ENCODE measurements at places on chromosomes 6 and 20.

GRCh38 chr20:46367967-46368901 lies 38.2 kb downstream of the ELMO2 start:
- DNase-seq, result no peak

- no peak for DNase-seq
Measured at GRCh38 chr6:11552442-11552841, 14.9 kb downstream of the TMEM170B start.

DNA sequence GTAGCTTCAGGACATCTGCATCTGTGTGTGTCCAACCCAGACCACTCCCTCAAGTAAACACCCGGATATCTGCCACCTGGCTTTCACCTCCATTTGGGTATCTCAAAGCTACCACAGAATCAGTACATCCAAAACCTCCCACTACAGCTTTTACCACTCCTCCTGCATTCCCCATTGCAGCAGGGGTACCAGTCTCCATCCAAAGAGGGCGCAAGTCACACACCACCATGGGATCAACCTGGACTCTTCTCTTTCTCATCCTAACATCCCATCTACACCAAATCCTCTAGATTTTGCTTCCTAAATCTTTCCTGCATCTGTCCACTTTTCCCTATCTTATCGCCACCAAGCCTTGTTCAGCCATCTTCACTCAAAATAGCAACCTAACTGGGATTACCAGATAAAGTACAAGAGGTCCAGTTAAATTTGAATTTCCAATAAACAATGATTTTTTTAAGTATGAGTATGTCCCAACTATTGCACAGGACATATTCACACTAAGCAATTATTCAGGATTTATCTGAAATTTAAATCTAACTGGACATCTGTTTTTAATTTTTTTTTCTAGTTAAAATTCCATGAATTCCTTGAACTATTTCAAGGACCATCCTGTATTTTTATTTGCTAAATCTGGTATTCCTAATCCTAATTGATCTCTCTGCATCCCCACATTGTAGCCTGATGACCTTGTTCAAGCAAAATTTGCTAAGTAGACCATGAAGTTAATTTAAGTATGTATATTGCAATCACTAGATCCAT lies 164.3 kb upstream of the MLN start:
- DNase-seq, result peak; percentile 9

- DNase-seq, result no peak
Measured at GRCh38 chr20:62350629-62351422, 16.3 kb downstream of the LAMA5 start.

- DNase-seq, result no peak
Measured at GRCh38 chr20:20503777-20504530, 136.1 kb downstream of the INSM1 start.

- DNase-seq, result no peak
Measured at GRCh38 chr6:92069781-92070180, 1349.6 kb downstream of the EPHA7 start.

DNA sequence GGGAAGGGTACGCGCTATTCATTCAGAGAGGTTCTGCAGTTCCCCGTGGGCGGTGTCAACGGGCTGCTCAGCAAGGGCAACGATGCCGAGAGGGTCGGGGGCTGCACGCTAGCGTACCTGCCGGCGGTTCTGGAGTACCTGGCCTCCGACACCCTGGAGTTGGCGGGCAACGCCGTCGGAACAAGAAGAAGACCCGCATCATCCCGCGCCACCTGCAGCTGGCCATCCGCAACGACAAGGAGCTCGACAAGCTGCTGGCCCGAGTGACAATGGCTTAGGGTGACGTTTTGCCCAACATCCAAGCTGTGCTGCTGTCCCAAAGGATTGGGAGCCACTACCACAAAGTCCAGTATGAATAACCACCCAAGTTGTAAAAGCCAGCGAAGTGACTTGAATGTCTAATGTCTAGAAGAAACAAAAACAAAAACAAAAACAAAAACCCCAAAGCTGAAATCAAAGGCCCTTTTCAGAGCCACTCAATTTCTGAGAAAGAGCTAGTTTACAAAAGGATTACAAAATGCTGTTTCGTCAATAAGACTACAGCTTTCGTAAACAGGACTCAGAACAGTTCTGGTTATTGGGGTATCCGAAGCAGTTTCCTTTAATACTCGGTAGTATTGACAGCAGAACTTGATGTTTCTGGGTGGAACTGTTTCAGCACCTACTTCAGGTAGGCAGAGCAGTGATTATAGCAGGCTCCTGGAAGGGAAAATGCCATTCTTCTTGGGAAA lies 21.9 kb upstream of the SLC17A4 start:
- no peak for DNase-seq

- no peak for DNase-seq
Measured at GRCh38 chr20:44748005-44748370, 2.3 kb downstream of the KCNK15 start.

DNA sequence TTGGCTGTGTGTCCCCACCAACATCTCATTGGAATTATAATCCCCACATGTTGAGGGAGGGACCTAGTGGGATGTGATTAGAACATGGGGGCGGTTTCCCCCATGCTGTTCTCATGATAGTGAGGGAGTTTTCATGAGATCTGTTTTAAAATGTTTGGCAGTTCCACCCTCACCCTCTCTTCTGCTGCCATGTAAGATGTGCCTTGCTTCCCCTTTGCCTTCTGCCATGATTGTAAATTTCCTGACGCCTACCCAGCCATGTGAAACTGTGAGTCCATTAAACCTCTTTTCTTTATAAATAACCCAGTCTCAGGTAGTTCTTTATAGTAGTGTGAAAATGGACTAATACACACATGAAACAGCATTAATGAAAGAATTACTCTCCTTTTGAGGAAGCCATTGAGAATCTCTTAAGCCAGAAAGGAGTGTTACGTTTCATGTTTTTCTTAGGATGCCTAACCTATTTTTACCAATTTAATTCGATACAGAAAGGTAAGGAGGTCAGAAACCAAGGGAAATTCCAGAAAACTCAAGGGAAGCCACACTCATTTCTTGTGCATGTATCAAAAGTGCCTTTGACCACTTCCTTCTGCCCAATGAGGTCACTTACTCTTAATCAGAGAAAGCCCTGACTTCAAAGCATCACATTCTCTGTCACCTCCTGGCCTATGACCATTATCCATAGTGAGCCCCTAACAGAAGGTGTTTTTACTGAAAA lies 24.7 kb upstream of the HINT3 start:
- peak; percentile 33 for DNase-seq

- no peak for DNase-seq
Measured at GRCh38 chr6:72696055-72696454, 74.2 kb downstream of the KCNQ5 start.

DNA sequence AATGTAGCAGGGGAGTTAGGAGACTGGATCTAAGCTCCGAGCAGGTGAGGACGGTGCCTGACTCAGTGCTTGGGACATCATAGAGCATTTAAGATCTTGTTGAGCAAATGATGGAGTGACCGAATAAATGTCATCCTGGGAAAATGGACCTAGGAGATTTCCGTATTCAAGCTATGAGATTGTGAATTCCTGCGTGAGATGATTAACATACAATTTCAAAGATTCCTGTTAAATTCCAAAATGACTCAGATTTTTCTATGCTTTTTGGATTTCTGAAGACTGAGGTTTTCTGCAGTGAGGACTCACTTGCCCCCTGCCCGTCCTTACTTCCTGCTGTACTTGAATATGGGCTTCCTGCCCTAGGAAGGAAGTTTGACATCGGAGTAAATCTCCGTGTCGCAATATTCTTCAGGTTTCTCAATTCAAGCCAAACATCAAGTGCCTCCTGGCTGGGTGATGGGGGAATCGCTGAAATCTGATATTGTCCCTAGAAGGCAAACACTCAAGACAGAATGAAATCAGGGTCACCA lies 5.2 kb downstream of the SYTL3 start:
- peak; percentile 81 for DNase-seq
